ENCODE measurements at places on chromosomes 7 and 10.

DNA sequence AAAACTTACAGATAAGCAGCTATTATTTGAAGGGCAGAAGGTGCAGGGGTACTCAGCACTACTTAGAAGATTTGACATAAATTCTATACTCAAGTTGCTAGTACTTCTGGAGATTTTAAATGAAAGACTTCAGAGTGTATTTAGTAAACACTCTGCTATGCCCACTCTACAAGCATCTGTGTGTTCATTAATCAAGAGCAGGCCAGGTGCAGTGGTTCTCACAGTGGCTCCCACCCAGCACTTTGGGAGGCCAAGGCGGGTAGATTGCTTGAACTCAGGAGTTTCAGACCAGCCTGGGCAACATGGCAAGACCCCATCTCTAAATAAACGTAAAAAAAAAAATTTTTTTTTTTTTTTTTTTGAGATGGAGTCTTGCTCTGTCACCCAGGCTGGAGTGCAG lies 38.9 kb upstream of the TOMM7 start:
- H3K4me3 ChIP-seq: no peak overlapping the region
- no peaks in the 10 kb centered on the region for H3K27me3 ChIP-seq
- peaks cover 14% of the 10 kb centered on the region for H3K36me3 ChIP-seq
- peaks cover 2% of the 10 kb centered on the region for H3K4me1 ChIP-seq

GRCh38 chr10:97796651-97797050 lies 24.9 kb upstream of the SFRP5 start:
- H3K4me1 ChIP-seq: no peaks in the 10 kb centered on the region
- no peak overlapping the region for H3K27ac ChIP-seq
- no peak overlapping the region for H3K4me3 ChIP-seq
- H3K36me3 ChIP-seq: no peaks in the 10 kb centered on the region
- DNase-seq: no peak
- H3K27me3 ChIP-seq: no peaks in the 10 kb centered on the region

DNA sequence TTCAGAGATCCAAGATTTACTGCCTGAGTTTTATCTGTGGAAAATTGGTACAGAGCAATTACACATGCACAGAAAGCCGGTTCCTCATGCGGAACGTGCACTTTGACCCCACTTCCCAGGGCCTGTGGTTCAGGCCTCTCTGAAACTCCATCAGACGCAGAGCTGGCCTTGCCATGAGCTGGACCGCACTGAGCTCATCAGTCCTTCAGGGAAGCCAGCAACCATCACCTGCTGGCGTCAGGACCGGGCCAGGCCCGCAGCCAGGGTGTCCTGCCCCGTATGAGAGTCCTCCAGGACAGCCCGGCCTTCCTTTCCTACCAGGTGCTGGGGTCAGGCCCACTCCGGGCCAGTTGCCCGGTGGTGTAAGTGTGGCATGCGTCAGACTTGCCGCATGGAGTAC lies 446.5 kb upstream of the FOXK1 start:
- no peak overlapping the region for H3K4me3 ChIP-seq
- no peaks in the 10 kb centered on the region for H3K36me3 ChIP-seq
- no peaks in the 10 kb centered on the region for H3K27me3 ChIP-seq
- no peak for DNase-seq
- peaks cover 4% of the 10 kb centered on the region for H3K4me1 ChIP-seq

GRCh38 chr10:91289305-91289704 lies 68.8 kb downstream of the PCGF5 start:
- H3K4me3 ChIP-seq: no peak overlapping the region
- DNase-seq: no peak
- H3K4me1 ChIP-seq: peaks cover 3% of the 10 kb centered on the region
- no peaks in the 10 kb centered on the region for H3K27me3 ChIP-seq
- no peak overlapping the region for H3K27ac ChIP-seq

DNA sequence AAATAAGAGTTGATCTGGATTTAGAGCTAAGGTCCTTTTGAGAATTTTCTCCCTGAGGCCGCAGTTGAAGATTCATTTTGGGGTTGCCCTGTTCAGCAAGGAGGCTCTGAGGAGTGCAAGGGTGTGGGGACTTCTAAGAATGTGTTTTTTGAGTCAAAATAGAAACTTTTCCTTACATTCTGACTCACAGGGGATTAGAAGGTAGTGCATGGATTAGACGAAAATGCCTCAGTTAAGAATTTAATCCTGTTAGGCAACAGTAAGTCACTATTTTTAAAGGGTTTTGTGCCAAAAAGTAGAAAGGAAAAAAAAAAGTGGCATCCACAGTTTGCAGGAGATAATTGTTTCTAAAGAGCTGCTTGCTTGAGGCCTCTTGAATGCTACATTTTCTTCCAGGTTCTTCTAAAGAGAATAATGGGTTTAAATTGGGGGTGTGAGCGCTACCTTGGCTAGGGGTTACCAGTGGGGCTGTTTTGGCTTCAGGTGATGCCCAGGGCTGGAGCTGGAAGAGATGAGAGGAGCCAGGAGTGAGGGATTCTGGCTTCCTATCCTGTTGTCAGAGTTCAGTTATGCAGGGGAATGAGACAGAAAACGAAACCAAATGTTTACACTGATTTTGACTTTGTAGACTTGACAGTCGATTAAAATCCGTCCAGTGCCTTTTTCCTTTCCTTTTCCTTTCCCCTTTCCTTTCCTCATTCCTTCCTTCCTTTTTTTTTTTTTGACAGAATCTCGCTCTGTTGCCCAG lies 52.9 kb downstream of the BAMBI start:
- DNase-seq: no peak
- no peak overlapping the region for H3K27ac ChIP-seq
- no peak overlapping the region for H3K4me3 ChIP-seq

GRCh38 chr10:21534280-21534586 lies 201 bp downstream of the MLLT10 start:
- no peaks in the 10 kb centered on the region for H3K36me3 ChIP-seq
- no peak overlapping the region for H3K27ac ChIP-seq
- peak overlapping the region; percentile 66 for H3K4me3 ChIP-seq
- H3K4me1 ChIP-seq: 0 out of 2 replicates have a peak, but pooled peaks cover 2% of the 10 kb centered on the region
- DNase-seq: no peak

GRCh38 chr7:100545360-100546128 lies 6.5 kb downstream of the AGFG2 start:
- no peak overlapping the region for H3K27ac ChIP-seq
- peaks cover 6% of the 10 kb centered on the region for H3K4me1 ChIP-seq
- no peak for DNase-seq
- H3K27me3 ChIP-seq: no peaks in the 10 kb centered on the region

DNA sequence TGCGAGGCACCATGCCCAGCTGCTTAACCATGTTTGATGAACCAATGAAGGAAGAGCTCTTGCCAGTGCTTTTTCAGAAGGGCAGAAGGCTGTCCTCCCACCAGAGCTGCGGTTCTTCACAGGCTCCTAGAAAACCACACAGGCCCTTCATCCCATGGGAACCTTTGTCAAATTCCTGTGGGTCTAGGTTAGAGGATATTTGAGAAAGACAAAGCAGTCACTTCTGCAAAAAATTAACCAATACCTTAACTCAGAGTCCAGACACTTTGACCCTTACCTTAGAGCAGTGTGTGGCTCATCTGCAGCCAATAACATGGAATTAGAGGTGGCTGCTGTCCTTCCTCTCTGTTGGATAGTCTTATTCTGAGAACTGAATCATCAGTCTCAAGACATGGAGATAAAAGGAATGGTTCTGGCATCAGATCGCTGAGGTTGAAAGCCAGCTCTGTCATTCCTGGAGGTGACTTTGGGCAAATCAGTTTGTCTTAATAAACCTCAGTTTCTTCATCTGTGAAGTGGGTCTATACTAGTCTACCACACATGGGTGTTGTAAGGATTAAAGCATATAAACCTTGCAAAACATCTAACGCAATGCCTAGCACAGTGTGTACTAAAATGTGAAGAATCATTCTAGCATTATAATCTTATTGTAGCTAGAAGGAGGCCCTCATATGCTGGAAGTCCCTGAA lies 65.1 kb upstream of the PIP4K2A start:
- H3K27ac ChIP-seq: no peak overlapping the region
- DNase-seq: no peak
- H3K4me1 ChIP-seq: no peaks in the 10 kb centered on the region
- H3K27me3 ChIP-seq: no peaks in the 10 kb centered on the region
- no peaks in the 10 kb centered on the region for H3K36me3 ChIP-seq
- no peak overlapping the region for H3K4me3 ChIP-seq

All from iPS DF 6.9 (cell line).